ENCODE measurements at places on chromosomes 6 and 20.

GRCh38 chr6:165694296-165694695, 31.3 kb upstream of the PDE10A start:
- no peak for DNase-seq

DNA sequence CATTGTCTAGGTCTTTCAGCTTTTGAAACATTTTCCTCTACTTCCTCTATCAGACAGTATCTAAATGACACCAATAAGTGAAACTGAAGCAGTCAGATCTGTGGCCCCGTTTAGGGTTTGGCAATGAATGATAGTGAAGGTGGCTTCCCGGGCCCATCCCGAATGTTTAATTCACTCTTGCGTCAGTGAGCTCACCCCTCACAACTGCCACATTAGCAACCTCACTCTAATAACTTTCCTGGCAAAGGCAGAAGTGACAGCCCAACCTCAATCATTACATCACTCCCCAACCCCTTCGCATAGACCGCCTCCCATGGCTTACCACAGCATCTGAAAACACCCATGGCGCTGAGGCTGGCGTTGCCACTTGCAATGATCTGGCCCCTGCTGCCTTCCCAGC, 92.4 kb upstream of the CD83 start:
- DNase-seq, result no peak

DNA sequence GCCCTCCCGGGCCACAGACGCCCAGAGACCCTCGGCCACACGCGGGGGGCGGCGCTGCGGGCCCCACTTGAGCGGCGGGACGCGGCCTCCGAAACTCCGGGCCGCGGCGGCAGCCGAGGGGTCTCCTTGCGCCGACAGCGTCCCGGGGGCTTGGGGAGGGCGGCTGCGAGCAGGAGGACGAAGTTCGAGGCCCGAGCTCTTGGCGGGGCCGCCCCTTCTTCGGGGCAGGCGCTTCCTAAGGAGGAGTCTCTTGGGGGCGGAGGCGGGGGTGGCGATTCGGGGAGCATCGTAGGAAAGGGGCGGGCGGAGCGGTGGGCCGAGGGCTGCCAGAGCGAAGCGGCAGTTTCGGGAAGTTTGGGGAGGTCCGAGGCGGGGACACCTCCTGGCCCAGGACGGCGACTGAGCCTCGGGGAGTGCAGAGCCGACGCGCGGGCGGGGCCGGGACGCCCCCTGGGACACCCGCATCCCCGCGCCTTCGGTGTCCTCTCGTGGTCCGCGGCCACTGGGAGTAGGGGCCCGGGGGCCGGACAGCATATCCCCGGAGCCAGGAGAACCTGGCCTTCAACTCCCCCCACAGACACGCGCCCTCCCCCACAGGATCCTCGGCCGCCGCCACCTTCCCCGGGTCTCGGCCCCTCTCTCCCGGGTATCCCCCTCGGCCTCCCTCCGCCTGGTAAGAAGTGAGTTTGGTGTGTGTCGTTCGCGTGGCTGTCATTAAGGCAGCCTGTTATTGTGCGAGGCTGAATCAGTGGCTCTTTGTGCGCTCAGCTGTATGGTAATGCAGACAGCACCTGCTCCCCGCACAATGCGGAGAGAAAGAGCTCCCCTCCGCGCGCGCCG, 613 bp upstream of the DLL1 start:
- DNase-seq, result no peak

GRCh38 chr20:10653599-10654249, 20.1 kb downstream of the JAG1 start:
- no peak for DNase-seq

DNA sequence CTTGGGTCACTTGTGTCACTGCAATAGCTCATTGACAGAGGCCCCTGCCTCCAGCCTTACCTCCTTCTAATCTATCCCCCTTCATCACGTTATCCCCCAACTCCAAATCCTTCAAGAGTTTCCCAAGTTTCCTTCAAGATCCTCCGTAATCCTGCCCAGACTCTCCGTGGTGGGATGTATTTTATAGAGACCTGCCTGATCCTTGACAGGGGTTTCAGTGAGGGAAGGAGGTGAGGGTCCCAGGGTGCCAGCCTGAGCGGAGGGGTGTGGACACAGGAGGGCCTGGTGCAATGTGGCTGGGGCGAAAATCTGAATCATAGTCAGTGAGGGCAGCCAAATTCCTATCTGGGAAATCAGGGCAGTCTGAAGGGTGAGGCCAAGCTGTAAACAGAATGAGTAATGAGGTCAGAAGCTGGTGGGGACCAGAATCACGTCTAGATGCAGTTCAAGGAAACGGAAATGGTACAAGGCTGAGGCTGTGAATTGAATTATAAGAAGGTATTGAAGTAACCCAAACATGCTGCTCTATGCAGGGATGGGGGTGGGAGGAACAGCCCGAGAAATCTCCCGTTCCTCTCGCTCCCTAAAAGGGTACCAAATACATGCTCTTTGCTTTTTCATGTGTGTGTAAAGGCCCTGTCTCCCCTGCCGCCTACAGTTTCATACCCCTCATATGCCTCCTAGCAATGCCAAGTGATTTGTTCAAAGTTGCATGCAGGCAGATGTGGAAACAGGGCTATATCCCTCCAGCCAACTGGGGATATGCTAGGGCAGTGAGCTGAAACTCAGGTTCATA, 35.4 kb upstream of the PIM1 start:
- DNase-seq, result no peak

GRCh38 chr20:50290112-50290511, 99.5 kb downstream of the CEBPB start:
- no peak for DNase-seq
